Fibroblast of the aortic adventitia (primary cell): ENCODE measurements at places on chromosomes 7 and 10. TPM values are rescaled to one million over a fixed set of nuclear protein-coding genes. Genes with fewer than 3 reads are reported as not detected.

GRCh38 chr7:18458830-18459229 is 36.7 kb upstream of the HDAC9 start:
- peak; percentile 10 for DNase-seq

DNA sequence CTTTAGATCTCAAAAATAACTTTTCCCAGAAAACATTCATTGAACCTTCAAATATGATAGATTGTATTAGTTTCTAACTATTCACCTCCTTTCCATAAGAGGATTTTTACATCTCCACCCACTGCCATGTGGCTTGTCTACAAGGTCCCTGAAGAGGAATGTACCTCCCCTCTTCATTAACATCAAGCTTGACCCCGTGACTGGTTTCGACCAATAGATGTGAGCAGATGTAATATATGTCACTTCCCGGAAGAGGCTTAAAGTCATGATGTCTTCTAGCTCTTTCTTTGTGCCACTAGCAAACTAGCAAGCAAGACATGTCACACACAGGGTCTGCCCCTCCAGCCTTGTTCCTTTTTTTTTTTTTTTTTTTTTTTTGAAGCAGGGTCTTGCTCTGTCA is 6.9 kb downstream of the BAZ1B start:
- DNase-seq = no peak

DNA sequence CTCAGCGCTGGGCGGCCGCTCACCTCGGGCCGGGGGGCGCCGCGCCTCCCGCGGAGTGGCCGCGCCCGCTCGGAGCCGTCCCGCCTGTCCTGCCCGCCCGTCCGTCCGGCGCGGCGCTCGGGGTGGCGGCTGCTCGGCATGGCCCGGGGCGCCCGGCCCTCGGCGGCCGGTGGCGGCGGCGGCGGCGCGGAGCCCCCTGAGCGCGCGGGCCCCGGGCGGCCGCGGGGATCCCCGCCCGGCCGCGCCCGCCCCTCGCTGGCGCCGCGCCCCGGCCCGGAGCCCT is 338 bp downstream of the SDK1 start:
- no peak for DNase-seq

DNA sequence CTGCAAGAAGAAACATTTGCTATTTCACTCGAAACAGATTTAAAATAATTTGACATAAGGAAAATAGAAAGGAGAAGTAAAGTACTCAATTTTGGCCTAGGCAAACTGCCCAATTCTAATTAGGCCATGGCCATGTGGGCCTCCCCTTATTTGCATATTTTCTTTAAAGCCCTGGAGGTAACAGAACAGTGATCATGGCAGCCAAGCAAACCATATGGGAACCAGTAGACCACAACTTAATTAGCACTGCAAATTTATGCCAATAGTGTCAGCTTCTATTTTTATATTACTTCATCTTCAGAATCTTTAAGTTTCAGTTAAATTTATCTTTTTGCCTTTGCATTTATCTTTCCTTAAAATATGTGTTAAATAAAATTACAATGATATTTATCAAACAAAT is 63.3 kb upstream of the THSD7A start:
- DNase-seq = no peak

GRCh38 chr7:29806208-29806994 is at the start of gene WIPF3:
Gene WIPF3, plus strand, starts transcription at chr7:29806508. Its CDS starts 28,217 bp downstream, at chr7:29834725.
- no peak for DNase-seq

DNA sequence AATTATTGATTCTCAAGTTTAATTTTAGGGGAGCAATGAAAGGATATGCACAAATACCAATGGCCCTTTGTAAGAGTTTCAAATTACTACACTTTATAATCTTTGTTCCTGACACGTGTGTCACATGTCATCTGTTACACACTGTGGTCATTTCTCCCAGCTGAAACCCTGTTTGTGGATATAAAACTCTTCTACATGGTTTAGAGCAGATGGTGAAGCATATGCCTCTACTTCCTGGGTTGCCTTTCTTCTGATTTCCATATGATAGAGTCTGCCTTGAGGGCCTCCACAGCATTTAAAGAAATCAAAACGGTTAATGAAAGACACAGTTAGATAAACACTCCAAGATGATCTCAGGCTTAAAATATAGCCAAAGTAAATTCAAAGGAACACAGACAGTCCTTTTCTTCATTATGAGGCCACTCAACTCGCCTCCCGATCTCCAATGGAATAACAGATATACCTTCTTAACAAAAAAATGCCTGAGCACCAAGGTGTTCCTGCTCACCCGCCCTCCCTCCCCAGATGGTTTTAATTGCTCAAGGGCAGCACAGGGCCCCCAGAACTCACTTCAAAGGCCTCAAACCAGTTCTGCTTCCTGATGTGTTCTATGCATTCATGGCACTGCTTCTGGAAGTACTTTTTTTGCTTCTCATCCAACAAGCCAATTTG is 75.0 kb downstream of the CPVL start:
- DNase-seq = no peak

GRCh38 chr7:1151653-1152425 is 8.2 kb downstream of the ZFAND2A start:
- no peak for DNase-seq

DNA sequence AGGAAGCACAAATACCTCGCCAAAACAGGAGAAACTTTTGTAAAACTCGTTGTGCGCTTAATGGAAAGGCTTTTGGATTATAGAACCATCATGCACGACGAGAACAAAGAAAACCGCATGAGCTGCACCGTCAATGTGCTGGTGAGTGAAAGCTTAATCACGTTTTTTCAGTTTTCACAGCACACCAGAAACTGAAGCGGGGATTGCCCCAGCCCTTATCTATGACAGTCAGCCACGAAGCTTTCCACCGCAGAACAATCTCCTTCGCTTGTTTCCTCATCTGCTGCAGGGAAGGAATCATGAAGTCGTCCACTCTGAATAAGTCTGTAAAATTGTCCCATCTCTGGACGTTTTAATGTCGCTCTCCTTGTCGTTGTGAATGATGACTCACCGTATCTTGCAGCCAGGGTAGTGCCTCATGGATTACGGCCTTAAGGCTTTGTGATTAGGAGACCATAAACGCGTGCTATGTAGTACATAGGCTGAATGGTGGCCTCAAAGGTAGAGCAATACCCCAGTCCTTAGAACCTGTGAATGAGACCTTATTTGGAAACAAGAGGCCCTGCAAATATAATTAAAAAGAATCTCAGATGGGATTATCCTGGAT is 174.9 kb upstream of the NPS start:
- no peak for DNase-seq

- no peak for DNase-seq
These were observed 229.3 kb downstream of the DGKB start for GRCh38 chr7:14673202-14673601.

DNA sequence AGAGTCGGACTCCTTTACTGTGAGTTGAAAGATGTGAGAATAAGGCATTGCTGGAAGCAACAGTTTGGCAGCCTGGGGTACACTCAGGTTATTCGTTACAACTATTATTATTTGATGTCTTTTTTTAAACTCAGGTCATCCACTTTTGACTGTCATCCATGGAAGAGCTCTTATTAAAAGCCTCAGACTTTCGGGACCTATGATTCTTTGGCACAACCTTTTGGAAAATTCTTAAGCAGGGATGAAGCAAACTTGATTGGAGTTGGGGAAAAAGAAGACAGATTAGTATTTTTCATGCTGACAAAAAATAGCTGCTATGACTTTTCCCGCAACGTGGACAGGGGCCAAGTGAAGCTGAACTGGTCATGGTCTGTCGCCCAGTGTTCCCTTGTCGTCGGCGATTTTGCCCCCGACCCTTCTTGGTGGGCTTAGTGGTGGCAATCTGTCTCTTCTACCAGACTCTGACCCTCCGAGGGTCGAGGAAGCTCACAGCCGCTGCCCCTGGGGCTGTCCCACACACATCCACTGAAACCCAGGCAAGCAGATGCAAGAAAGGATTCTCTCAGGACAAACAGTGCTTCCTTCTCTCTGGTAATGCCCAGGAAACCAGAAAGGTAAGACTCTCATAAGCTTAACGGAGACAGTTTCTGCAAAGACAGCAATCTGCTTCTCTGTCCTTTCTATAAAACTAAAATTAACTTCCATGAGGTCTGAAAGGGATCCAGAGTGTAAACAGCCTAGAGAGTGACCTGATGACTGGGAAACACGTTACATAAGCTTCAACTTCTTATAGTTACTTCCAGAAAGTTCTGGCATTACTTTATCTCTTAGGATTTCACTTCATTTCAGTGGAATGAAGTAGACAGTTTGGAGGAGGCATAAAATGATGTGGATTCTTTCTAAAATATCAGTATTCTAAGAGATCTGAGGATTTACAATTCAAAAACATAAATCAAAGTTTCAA is 1.0 kb downstream of the CPED1 start:
- DNase-seq = peak; percentile 77

DNA sequence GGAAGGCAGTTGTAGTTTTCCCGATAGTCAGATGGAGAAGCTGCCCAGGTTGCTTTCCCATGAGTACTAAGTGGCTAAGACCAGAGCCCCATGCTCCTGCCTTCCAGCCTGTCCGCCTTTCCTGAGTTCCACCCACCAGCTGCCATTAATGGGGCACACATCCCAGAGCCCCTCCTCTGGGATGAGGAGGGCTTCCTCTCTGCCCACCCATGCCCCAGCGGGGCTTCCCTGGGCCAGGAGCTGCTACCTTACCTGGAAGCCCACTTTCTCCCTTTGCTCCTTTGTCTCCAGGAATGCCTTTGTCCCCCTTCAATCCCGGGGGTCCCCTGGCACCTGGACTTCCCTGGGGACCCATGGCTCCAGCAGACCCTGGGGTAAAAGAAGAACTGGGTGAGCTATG is 7.8 kb downstream of the SFTPD start:
- DNase-seq = no peak

DNA sequence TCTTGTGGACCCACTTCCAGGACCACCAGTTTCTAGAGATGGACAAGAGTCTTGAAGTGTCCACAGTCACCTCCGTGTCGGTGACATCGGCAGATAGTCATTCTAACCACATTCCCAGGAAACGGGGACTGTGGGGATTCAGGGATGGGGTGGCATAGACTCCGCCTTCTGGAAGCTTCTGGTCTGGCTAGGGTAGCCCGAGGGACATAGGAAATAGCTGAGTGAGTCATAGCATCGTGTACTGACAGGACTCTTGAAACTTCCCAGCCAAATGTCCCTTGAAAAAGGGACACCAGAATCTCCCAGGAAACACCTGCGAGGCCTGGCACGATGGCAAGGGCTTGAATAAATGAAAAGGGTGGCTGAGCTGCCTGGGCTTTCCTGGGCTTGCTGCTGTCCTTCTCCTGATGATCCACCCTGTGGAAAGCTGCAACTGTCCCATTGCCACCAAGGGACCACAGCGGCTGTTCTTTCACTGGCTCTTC is 84.1 kb upstream of the LRRC4 start:
- no peak for DNase-seq

DNA sequence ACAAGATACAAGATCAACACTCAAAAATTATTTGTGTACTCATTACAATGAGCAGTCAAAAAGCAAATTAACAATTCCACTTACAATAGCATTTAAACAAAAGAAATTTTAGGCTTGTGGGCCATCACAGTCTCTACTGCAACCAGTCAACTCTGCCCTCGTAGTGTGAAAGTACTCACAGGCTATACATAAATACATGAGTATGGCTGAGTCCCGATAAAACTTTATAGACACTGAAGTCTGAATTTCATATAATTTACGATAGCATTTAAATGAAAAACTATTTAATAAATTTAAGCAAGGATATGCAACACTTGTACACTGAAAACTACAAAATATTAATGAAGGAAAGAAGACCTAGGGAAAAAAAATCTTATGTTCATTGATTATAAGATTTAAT is 90.1 kb downstream of the ZNF33B start:
- DNase-seq = no peak

GRCh38 chr10:17335065-17335464 is 107.0 kb downstream of the VIM start:
- DNase-seq = peak; percentile 86

GRCh38 chr7:93046641-93047040 is 71.1 kb downstream of the SAMD9 start:
- no peak for DNase-seq

DNA sequence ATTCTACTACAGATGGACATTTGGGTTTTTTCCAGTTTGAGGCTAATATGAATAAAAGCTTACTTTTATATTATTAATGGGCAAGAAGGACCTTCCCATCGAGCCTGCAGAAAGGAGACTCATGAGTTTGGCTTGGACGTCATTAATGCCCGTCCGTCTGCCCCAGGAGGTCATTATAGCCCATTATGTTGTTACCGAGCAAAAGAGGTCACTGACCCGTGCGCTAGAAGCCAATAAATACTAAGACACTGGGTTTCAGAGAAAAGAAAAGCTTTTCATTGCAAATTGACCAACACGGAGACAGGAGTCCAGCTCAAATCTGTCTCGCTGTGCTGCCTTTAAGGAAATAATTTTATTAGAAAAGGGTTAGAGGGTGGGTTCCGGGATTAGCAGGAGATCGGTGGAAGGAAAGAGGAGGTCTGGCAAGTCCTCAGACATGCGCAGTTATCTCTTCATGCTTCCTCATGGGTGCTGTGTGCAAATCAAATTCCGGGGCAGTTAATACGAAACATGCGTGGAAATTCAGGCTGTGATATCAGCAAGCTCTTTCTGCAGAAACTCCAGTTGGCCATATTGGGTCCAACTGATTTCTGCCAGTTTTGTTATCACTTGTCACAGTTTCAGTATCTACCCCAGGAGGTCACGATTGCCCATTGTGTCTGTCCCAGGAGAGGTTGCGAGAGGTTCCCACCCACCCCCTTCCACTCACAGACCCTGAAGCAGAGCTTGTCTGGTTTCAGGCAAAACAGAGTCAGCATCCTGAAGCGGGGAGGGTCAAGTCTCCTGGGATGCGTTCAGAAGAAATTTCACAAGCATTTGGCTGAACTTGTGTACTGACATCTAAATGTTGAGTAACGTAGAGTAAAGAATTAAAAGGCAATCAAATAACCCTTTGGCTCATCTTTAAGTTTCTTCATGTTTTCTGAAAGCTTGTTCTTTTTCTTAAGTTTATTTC is 1.1 kb upstream of the GALNTL5 start:
- DNase-seq = peak; percentile 70

GRCh38 chr7:47586925-47587324 is 5.0 kb upstream of the TNS3 start:
- no peak for DNase-seq

- DNase-seq = no peak
These were observed 1.5 kb downstream of the PMS2 start for GRCh38 chr7:6007386-6007785.

GRCh38 chr10:104209575-104210198 is 22.5 kb downstream of the CFAP43 start:
- DNase-seq = peak; percentile 60

- peak; percentile 65 for DNase-seq
These were observed 165.8 kb upstream of the PRSS1 start for GRCh38 chr7:142583446-142583845.

The PKD2L1 gene
- total RNA-seq = not detected in 2 replicates

The TNKS2 gene
- 41.5 and 51.2 TPM in 2 replicates for total RNA-seq

The SERPINE1 gene
- total RNA-seq = 23.1 and 341 TPM in 2 replicates

The EIF5AL1 gene
- 1.5 TPM in 1 of 2 replicates, not detected in the other for total RNA-seq

The SPDYE2B gene
- 0.16 TPM in 1 of 2 replicates, not detected in the other for total RNA-seq

The EFCAB10 gene
- total RNA-seq = not detected in 2 replicates

The FGFR2 gene
- total RNA-seq = not detected in 2 replicates
